ENCODE measurements at places on chromosomes 1 and 21. TPM values are rescaled to one million over a fixed set of nuclear protein-coding genes. Genes with fewer than 3 reads are reported as not detected.

The ARHGEF11 gene
- 22.8 TPM for total RNA-seq

The FMO5 gene
- 0.30 TPM for total RNA-seq

The ZFYVE9 gene
- total RNA-seq: 32.6 TPM

The COQ8A gene
- total RNA-seq: 947 TPM

The SLC9C2 gene
- not detected for total RNA-seq

The MCOLN2 gene
- total RNA-seq: 0.23 TPM

The RHBG gene
- not detected for total RNA-seq
